Activated naive CD4-positive, alpha-beta T cell treated with anti-CD3 and anti-CD28 coated beads, Interleukin-2, amount 50 U/mL, for 16 hours (primary cell): ENCODE measurements at places on chromosomes 5 and 9.

GRCh38 chr5:955886-956761 lies 52.5 kb upstream of the NKD2 start:
- DNase-seq, result no peak

DNA sequence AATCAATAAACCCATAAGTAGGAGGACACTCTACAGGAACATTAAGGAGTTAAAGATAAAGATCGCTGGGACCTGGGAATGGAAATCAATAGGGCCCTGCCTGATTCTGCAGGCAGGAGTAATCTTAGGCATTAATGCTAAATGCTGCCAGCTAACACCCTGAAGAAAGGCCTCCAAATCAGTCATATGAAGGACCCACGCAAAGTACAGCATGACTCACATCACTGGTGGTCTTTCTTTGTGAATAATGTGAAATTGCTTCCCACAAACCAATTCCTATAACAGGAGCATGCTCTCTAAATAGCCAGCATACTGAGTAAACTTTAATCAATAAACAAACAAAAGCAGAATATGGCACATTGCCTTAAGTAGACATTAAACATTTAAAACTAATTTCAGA lies 172.3 kb downstream of the SEMA5A start:
- no peak for DNase-seq

DNA sequence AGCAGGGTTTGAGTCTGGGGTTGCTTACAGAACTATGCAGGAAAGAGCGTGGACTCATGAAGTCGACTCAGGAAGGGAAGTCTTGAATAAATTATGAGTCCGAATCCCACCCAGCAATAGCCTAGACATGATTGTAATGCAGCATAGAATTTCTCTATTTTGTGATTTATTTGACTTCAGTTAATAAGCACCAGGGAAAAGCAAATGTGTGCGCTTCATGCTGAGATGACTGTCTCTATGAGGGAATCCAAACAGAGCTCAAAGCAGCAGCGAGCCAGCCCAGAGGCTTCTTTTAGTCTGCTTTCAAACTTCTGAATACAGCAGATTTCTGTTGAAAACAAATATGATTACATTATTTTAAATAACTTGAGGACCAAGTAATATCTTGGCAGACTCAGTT lies 188.0 kb downstream of the SEMA6A start:
- no peak for DNase-seq

GRCh38 chr5:61465496-61465895 lies 133.4 kb downstream of the ZSWIM6 start:
- no peak for DNase-seq

DNA sequence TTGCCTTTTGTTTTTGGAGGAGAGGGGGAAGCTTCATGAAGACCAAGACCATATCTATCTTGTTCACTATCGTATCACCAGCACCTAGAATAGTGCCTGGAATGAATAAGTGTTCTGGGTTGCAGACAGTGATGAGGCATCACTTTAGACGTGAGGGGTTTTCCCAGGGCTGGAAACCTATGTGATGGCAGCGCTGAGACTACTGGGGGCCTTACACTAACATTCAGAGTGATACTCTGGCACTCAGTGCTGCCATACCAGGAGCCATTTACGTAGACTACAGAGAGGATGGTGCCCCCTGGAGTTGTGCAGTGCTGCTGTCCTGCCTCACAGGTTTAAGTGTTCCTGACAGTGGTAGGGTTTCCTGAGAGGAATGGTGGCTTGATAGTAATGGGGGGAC lies 6.9 kb downstream of the CCL19 start:
- peak; percentile 33 for DNase-seq

GRCh38 chr5:159797261-159797970 lies 118.9 kb upstream of the ADRA1B start:
- no peak for DNase-seq

DNA sequence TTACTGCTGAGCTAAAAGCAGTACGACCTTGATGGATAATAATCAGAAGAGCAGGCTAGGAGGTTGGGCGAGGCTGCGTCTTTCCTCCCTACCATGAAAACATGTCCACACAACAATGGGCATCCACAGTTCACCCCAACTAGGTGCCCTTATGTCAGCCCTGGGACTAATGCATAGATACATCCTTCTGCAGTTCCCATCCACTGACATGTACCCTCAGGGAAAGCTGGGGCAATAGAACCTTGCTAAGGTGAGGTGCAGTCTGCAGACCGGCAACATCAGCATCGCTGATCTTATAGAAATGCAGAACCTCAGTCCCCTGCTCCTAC lies 697 bp upstream of the PRUNE2 start:
- DNase-seq, result no peak

- no peak for DNase-seq
Measured at GRCh38 chr5:175621971-175622370, 35.9 kb upstream of the HRH2 start.

DNA sequence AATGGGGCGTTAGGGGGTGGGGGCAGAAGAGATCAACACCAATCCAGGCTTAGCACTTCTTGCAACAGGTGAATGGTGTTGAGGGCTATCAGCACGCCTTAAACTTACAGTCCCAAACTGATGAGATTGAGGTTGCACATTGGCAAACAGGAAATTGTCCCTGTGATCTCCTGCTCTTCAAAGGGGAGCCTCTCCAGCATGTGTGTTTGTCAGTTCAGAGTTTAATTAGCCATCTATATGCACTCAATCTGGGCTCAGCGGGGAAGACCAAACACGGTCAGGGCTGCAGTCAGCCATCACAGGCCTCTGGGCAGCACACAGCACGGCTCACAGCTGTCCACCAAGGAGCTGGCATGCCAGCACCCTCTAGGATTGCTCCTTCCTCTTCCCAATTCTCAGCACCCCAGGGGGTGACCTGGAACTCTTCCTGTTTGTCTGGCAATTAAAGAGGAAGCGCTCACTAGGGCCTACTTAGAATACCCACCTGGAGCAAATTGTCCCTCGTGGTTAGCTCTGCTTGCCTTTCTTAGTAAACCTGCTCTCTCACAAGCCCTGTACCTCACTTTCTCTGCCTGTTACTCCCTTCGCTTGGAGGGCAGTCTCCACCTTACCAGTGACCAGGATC lies 217.4 kb downstream of the SLIT3 start:
- no peak for DNase-seq

DNA sequence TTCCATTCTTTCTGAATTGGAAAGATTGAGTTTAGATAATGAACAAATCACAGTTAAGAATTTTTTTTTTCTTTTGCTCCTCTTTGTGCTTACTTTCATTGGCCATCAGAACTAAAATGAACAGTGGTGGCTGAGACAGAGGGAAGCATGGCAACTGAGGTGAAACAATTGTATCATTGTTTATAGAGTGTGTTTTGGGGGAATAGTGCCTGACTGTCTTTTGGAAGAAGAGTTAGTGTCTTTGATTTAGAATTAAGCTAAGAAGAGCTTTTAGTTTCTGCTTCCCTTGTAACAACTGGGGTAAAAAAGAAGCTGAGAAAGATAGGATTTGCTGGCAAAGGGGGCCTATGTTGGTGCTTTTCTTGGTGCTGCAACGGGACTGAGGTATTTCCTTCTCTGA lies 24.0 kb downstream of the HSD17B4 start:
- DNase-seq, result no peak

- DNase-seq, result peak; percentile 51
Measured at GRCh38 chr5:108728566-108729241, 19.0 kb upstream of the FER start.

DNA sequence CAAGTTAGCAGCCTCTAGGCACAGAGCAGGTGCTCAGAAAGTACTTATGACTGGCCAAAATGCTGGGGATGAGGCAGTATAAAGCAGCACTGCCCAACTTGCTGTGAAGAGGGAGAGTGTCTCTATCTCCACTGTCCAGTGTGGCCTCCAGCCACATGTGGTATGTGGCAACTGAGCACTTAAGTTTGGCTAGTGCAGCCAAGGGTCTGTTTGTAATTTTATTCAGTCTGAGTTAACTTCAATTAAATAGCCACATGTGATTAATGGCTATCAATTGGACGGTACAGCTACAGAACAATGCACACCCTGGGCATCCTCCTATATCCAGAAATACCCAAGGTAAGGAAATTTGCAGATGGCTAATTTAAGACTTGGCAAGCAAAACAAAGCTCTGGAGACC lies 26.9 kb downstream of the ROR2 start:
- DNase-seq, result no peak

- DNase-seq, result no peak
Measured at GRCh38 chr5:171397190-171397589, 9.5 kb downstream of the NPM1 start.

DNA sequence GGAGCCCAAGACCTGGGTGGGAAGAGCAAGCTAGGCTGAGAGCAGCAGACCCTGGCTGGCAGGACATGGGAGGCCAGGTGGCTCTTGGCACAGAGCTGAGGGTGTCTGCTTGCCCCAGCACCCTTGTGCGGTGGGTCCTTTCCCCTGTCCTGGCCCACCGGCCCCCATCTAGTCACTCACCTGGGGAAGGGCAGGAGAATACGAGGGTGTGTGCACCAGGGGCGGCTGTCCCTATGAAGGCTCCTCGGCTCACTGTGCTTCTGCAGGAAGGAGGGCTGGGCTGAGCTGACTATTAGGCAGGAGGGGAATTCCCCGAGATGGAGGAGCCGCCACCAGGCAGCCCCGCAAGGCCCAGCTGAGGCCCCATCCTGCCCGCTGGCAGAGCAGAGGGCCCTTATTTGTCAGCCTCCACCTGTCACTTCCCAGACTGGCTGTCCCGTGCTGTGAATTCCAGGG lies 6.1 kb upstream of the TNIP1 start:
- DNase-seq, result peak; percentile 65

DNA sequence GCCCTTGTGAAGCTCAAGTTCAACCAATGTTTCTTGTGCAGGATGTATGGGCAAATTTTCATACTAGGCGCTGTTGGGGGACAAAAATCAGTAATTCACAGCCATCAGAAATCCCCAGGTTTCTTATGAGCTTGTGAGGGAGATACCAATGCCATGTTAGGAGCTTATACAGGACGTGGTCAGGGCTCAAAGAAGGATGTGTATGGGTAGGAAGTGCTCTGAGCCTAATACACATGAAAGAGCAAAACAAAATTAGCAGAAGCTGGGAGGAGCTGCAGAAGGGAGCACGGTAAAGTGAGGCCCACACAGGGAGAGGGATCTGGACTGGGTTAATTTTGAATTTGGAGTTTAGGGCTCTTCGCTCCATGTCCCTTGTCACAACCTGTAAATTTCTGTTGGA lies 114.6 kb upstream of the MAP3K1 start:
- no peak for DNase-seq

DNA sequence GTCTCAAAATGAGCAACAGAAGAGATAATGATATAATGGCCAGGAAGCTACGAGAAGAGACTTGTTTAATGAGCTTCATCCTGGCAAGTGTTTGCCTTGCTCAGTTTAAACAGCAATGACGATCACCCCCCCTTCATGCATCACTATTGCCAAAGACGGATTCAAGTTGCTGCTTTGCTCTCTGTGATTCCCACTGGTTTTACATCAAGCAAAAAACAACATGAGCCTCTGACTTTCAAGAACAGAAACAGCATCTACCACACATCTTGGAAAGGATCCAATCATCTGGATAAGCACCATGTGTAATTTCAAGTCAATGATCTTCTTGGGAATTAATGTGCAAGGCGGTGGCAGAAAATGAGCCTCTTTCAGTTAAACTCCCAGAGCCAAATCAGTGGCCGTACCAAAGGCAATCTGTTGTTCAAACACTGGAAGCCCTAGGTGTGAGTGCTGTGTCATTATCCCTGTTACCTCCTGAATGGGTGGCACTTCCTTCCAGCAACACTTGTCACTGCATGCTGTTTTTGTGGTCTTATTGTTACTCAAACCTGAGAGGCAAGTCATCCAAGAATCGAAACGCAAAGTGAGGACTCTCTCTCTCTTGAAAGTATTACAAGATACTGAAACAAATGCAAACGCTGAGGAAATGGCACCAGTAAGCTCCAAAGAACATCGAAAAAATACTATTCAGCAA lies 72.8 kb downstream of the MED27 start:
- peak; percentile 16 for DNase-seq

GRCh38 chr9:82894548-82894947 lies 168.4 kb downstream of the RASEF start:
- no peak for DNase-seq

DNA sequence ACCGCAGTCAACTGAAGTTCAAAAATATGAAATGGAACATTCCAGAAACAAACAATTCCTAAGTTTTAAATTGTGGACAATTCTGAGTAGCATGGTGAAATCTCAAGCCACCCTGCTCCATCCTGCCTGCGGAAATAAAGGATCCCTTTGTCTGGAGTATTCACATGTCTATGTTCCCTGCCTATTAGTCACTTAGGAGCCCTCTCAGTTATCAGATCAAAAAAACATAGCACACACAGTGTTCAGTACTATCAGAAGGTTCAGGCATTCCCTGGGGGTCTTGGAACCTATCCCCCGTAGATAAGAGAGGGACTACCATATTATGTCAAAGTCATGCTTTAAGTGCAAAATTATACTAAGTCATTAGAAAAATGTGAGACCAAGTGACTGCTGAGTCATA lies 300.8 kb downstream of the SEMA5A start:
- no peak for DNase-seq

DNA sequence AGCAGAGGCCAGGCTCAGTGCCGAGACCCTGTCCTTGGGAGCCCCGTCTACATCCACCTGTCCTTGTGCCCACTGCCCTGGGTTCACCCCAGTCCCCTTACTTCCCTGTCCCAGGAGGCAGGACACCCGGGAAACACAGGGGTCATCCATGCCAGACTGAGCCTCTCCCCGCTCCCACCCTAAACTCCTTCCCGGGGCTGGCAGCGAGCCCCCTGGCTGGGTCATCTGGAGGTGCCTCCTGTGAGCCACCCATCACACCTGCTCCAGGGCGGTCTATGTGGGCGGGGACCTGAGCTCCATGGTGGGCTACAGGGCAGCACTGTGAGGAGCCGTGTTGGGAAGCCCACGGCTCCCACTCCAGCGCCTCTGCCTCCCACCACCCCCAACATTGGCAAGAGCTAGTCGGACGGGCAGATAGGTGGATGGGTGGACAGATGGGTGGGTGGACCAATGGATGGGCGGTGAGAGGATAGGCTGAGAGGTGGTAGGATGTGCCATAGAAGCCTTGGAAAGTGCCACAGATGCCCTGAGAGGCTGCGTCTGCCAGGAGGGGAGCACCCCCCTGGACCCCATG lies 42.5 kb upstream of the RXRA start:
- DNase-seq, result no peak
